Activated CD4-positive, alpha-beta memory T cell treated with anti-CD3 and anti-CD28 coated beads, Interleukin-2, amount 10 ng/mL, durations not matched to agents 7 days and 5 days (primary cell): ENCODE measurements at places on chromosomes 2 and 18. TPM values are rescaled to one million over a fixed set of nuclear protein-coding genes. Genes with fewer than 3 reads are reported as not detected.

Gene LDLRAD4
- 19.1 TPM for total RNA-seq

Gene AQP12B
- total RNA-seq: not detected

GRCh38 chr2:241736111-241736510, 1.7 kb downstream of the D2HGDH start:
- DNase-seq: no peak

- no peak for DNase-seq
Observed at GRCh38 chr2:29373870-29374269, 258.7 kb downstream of the CLIP4 start.

GRCh38 chr2:128261245-128262128, 57.2 kb downstream of the HS6ST1 start:
- DNase-seq: no peak

DNA sequence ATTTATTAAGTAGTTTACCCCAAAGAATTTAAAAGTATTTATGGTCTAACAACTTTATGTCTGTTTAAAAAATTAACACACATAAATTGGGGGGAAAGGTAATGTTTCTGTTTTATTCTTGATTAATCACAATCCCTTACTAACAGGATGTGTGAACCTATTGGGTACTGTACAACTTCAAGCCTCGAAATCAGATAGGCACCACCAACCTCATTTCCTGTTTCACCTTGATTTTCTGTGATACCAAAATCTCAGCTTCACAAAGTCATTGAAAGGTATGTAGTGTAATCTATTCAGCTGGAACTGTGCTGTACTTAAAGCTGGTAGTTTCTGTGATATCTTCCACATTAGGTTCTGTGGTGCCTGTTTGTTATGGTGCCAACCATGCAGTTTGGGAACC, 4.0 kb downstream of the RNMT start:
- DNase-seq: no peak

- DNase-seq: no peak
Observed at GRCh38 chr2:88127638-88127887, 299 bp downstream of the FABP1 start.

Gene FAM228A
- 0.23 TPM for total RNA-seq

Gene MAB21L4
- total RNA-seq: not detected

DNA sequence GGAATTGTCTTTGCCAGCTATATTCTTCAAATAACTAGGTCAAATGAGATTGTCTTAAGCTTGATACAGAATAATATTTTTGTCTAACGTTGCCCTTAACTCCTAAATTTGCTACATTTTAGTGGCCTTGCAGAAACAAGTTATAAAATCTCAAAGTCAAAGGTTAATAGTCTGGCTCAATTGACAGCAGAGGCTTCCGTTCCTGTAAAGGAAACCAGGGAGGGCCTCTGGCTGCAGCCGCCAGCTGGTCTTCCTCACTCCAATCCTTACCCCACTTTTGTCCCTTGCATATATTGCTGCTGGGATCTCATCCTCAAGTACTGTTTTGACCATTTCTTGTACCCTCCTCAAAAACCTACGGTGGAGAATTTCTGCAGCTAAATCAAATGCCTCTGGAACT, 17.1 kb downstream of the CYB5A start:
- no peak for DNase-seq

GRCh38 chr2:203361922-203362321, 33.7 kb downstream of the ABI2 start:
- DNase-seq: no peak

- DNase-seq: no peak
Observed at GRCh38 chr2:219633276-219634065, 6.0 kb downstream of the SLC4A3 start.

GRCh38 chr2:42618972-42619371, 50.5 kb downstream of the MTA3 start:
- DNase-seq: no peak

- no peak for DNase-seq
Observed at GRCh38 chr2:179059026-179059700, 9.2 kb upstream of the CCDC141 start.

- no peak for DNase-seq
Observed at GRCh38 chr2:86631846-86632485, 8.3 kb upstream of the RNF103 start.

GRCh38 chr2:241031436-241032165, 33.2 kb downstream of the SNED1 start:
- peak; percentile 10 for DNase-seq

DNA sequence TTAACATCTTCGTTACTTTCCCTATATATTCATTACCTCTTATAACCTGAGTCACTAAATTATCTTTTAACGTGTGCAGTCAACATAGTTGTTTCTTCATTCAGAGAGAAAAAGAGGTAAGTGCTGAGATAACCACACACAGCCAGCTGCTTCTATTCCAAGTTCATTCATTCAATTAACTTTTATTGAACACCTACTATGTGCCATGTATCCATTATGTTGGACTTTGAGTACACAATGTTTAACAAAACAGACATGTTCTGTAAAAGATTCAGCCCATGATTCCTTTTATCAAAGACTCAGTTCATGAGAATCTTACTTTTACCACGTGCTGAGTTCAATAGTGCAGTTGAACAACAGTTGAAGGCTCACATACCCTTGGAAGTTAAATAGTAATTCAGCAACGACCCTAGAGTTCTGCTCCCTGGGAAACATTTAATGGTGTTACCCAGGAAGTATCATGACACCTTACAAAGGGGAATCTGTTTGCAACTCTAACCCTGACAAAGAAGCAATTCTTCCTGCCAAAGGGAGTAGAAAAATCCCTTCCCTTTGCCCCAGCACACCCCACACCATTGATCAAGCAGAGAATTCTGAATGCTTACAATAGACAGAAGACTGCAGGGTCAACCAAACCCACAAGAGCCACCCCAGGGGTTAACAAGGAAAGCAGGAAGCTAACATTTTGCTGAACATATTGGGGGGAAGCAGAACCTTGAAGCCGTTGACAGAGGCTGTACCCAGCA, 595.8 kb downstream of the STK39 start:
- no peak for DNase-seq

- no peak for DNase-seq
Observed at GRCh38 chr2:150415022-150415421, 72.4 kb downstream of the RND3 start.

Gene AP1S3
- total RNA-seq: 6.4 TPM

DNA sequence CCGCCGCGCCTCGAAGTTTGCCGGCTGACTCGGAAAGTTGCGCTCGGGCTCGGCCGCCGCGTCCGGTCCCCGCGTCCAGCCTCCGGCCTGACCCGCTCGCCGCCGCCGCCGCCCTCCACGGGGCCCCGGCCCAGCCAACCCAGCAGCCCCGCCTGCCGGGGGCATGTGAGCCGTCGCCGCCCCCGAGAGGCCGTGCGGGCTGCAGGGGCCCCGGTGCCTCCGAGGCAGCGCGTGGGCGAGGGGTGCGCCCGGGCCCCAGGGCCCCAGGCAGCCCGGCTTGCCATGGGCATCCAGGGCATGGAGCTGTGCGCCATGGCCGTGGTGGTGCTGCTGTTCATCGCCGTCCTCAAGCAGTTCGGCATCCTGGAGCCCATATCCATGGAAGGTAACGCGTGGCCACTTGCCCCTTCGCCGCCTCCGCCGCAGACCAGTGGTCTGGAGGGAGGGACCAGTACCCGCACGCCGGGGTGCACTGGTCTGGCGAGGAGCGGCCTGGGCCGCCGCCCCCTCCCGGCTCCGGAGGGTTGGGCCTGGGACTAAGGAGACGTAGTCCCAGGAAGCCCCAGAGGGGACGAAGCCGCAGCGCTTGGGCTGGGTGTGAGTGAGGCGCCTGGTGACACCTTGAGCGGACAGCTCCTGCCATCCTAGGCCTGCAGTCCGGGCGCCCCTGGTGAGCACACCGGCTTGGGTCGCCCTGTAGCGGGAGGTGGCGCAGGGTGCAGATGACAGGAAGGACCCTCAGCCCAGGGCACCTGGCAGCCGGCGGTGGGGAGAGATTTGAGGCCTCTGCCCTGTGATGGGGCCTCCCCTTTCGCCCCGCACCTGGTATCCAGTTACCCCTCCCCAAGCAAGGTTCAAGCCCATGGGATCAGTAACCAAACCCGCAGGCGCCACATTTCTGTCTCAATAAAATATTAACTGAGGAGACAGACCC, 49.9 kb downstream of the KCNIP3 start:
- DNase-seq: no peak

DNA sequence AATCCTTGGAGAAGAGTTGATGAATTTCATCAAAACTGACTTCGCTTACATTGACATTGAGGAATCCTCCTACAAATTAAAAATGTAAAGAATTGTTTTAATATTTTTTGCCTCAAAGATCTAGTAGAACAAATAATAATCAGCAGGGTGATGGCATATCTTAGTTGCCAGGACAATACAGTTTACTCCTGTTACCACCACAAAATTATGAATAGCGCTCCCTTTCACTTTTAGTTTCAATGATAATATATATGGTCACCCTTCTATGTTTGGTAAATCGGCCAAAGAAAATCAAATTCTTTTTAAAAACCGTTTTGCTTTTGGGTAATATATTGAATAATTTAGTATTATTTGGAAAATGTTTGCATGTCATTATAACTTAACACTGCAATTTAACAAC, 39.0 kb downstream of the B4GALT6 start:
- DNase-seq: no peak

- DNase-seq: no peak
Observed at GRCh38 chr2:240070907-240071306, 17.6 kb upstream of the OR6B3 start.

GRCh38 chr2:129695496-129695895, 284.0 kb upstream of the RAB6C start:
- DNase-seq: no peak
